ENCODE measurements at places on chromosomes 5 and 9.

DNA sequence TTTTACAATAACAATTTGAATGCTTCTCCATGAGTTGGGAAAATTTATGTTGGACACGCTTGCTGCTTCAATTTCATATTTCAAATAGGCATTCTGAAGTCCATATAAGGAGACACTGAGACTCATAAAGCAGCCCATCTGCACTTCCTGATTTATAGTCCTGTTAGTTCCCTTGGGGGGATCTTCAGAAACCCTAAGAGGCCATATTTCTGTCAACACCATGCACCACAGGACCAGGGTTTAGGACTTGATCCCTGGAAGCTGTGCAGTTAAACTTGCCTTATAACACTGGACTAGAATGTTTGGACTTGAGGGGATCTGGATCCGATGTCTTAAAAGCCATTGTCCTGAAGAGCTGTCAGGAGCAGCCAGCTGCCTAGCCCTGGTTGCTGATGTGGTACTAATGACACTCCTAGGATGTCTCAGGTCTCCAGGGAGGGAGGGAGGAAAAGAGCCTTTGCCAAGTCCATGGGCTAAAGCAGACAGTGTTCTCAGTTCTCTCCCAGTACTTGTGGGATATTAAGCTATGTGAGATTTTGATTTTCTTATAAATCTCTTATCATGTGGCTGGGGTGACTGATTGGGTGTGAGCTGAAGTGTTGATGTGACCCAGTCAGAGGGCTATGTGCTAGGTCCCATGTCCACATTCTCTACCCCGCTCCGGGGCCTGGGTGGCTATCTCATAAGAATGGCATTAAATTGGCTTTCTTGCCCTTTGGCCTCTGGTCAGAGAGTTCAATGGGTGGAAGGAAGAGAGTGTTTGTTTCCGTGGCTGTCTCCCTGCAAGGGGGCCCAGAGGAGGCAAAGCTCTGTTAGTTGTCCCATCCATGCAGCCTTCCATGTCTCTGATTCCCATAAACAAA, 399.8 kb downstream of the OSTF1 start:
- DNase-seq = no peak

- DNase-seq = no peak
Measured at GRCh38 chr5:32231929-32232328, 57.8 kb upstream of the GOLPH3 start.

GRCh38 chr9:134784577-134785305, 95.9 kb upstream of the FCN2 start:
- no peak for DNase-seq

- DNase-seq = no peak
Measured at GRCh38 chr5:109225716-109226625, 183.8 kb downstream of the PJA2 start.

GRCh38 chr9:94630833-94631232, 8.5 kb downstream of the FBP1 start:
- no peak for DNase-seq

DNA sequence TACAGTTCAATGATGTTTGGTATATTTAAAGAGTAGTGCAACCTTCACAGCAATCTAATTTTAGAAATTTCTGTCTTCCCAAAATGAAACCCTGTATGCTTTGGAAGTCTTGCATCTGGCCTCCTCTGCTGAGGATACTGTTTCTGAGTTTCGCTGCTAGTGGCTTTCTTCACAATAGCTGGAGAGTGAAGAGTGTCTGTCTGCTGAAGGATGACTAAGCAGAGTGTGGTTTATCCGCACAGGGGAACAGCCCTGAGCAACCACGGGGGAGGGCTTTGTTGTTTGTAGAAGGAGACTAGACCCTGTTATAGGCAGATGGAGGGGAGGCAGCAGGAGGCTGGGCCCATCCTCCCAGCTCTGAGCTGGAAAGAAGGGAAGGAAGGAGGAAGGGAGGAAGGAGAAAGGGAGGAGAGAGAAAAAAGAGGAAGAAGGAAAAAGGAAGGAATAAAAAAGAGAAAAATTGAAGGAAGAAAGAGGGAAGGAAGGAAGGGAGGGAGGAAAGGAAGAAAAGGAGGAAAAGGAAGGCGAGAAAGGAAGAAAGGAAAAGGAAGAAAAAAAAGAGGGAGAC, 10.5 kb upstream of the IRX2 start:
- DNase-seq = no peak

DNA sequence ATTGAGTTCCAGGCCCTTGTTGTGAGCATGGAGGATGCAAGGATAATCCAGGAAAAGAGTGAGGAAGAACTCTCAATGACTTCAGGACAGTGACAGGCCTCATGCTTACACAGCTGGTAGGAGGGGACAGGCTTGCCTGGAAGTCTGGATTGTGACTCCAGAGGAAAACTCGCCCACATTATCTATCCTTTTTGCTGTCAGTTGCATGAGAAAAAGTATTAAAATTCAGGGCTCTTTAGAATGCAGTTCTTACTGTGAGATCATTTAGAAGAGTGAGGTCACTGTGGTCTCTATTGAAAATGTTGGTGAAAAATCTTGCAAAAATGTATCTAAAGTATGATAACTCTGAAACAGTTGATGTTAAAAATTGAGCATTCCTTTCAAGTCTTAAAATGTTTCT, 30.5 kb downstream of the NTRK2 start:
- no peak for DNase-seq

DNA sequence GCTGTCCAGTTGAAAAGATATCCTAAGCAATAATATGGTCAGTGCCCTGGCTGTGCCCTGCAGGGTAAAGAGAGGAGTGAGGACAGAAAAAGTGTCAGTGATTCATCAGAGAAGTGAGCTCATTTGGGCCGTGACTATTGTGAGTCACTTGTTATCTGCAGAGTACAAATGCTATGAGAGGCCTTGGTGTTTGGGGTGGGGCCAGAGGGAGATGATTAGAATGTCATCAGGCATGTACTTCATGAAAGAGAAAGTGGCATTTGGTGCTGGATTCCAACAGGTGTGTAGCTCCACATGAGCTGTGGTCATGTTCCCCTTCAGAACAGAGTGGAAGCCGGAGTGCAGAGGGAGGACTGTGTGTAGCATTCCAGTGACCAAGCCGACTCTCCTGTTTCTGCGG, 174.1 kb downstream of the KDM4C start:
- peak; percentile 89 for DNase-seq

GRCh38 chr5:96157077-96157780, 195.6 kb upstream of the ELL2 start:
- no peak for DNase-seq

DNA sequence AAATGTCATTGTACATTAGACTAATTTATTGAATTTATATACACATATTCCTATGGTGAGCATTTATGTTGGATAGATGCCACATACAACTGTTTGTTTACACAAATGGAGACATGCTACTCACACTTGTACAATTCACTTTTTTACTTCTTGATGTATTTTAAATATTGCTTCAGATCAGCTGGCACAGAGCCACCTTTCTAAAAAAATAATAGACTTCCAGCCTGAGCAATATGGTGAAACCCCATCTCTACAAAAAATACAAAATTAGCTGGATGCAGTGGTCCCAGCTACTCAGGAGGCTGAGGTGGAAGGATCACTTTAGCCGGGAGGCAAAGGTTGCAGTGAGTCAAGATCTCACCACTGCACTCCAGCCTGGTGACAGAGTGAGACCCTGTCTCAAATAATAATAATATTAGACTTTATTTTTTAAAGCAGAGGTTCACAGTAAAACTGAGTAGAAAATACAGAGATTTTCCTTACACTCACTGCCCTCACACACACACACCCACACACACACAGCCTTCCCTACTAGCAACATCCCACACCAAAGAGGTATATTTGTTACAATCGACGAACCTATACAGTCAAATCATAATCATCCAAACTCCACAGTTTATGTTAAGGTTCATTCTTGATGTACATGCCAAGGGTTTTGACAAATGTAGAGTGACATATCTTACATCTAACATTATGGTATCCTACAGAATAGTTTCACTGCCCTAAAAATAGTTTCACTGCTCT, 16.5 kb upstream of the ADRB2 start:
- no peak for DNase-seq

GRCh38 chr9:121199921-121200320, 1.7 kb downstream of the RAB14 start:
- peak; percentile 35 for DNase-seq

DNA sequence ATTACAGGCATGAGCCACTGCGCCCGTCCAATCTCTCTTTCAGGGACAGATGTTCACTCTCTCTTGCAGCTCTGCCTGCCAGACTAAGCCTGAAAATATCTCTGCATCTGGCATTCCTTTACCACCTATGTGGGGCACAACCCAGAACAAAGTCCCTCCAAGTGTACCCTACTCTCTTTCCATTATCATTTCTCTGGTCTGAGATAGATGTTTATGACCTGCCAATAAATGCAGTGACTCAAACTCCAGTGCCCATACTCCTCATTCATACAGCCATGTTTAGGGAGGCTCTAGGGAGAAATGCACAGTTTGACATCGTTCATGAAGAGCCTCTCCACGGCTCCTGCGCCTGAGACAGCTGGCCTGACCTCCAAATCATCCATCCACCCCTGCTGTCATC, at the start of gene BTNL3:
BTNL3 (plus strand) TSS at position 255 of the 400 bp plus-strand sequence. CDS start 183 bp downstream, outside the sequence.
- DNase-seq = no peak

GRCh38 chr5:79329453-79329852, 93.5 kb downstream of the JMY start:
- DNase-seq = no peak

DNA sequence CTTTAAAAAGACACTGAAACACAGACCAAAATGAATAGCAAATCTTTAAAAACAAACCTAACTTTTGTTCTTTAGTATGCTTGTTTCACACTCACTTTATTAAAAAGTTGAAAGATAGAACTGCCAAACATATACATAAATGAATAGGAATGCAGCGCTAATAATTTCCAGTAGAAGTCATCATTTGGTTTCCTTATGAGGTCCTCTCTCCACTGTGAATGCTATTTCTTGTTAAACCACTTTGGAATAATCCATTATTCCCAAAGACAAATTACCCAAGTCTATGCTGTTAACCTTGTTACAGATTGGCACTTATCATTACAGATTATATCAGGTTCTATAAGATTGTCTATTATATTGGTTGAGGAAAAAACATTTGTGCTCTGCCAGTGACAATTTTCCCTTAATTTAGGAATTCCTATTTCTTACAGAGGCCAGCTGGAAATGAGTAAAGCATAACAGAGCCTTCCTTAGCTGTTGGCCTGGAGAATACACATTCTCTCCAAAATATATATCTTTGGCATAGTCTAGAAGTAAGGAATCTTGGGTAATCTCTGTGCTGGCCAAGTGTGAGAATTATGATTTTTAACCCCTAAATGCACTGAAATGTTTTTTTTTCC, 29.3 kb upstream of the MINAR2 start:
- peak; percentile 57 for DNase-seq

GRCh38 chr5:124622851-124623250, 123.6 kb downstream of the ZNF608 start:
- no peak for DNase-seq

GRCh38 chr5:176394096-176394495, 5.5 kb downstream of the HIGD2A start:
- DNase-seq = no peak

DNA sequence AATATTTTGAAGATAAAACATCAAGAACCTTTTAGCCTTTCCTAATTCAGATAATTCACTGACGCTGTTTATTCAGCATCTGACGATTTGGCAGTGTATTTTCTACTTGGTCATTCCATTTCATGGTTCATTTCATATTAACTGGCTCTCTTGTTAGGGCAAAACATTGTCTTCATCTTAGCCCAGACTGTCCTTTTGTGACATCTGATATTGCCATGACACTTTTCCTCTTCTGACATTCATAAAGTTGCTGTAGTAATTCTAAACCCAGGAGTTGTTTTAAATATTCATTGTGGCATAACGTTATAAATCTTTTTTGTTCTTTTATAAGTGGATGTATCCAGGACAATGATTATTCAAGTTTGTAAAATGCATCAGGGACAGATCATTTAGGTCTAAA, 1.8 kb downstream of the SCAMP1 start:
- DNase-seq = no peak

- peak; percentile 21 for DNase-seq
Measured at GRCh38 chr5:134175921-134176510, 734 bp downstream of the SKP1 start.

Measured in HCEC 1CT (cell line).